ENCODE measurements at places on chromosomes 7 and 10.

GRCh38 chr10:111087331-111087756, 10.5 kb downstream of the ADRA2A start:
- no peak for DNase-seq

DNA sequence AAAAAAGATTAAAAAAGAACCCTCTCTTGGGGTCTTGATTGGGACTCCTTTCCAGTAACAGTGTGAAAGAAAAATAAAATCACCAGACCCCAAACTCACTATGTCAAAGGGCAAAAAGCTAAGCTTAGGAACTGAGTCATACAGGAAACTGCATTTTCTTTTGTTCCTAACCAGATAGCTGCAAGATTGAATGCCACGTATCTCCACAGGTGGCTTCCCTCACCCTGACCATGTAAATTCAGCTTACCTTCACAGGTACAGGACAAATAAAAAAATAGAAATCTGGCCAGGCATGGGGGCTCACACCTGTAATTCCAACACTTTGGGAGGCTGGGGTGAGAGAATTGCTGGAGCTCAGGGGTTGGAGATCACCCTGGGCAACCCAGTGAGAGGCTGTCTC, 32.5 kb upstream of the EIF4H start:
- DNase-seq = no peak

- no peak for DNase-seq
Measured at GRCh38 chr10:124450012-124450782, at the start of gene NKX1-2. Gene NKX1-2 (minus strand): TSS chr10:124450035. CDS start chr10:124449943, 92 bp downstream.

GRCh38 chr10:18202680-18203460, 62.6 kb downstream of the CACNB2 start:
- no peak for DNase-seq

DNA sequence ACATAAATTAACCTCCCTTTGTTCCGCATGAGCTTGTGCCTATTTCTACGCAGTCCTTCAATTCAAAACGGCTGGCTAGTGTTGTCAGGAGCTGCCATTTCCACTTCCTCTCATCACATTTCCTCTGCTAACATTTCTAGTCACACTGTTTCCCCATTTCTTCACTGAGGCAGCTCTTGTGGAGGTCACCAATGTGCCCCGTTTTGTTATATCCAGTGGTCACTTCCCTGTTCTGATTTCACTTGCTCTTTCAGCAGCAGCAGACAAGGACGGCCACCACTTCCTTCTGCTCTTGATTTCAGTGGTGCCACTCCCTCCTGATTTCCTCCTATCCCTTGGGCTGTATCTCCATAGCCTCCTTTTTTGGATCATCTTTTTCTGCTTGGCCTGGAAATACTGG, 64.8 kb upstream of the SEC61G start:
- no peak for DNase-seq

- DNase-seq = no peak
Measured at GRCh38 chr7:29926741-29927140, 62.9 kb downstream of the SCRN1 start.

GRCh38 chr7:1100834-1101562, 13.1 kb downstream of the GPER1 start:
- no peak for DNase-seq

DNA sequence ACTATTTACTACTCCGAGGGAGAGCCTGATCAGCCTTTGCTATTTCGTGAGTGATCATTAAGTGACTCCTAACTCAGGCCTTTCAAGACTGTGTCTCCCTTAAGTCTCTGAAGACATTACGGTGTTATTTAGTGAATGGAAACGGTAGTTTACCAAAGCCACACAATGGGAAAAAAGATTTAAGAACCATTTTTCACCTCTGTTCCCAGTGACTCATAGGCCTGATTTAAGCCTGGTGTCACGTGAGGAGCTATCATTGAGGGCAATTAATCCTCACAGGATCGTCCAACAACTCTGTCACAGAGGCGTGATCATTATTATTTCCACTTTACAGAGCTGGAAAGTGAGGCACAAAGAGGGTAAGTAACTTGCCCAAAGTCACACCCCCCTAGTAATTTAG, 20.3 kb downstream of the C10orf90 start:
- DNase-seq = no peak

GRCh38 chr10:11012421-11013295, 5.0 kb upstream of the CELF2 start:
- DNase-seq = no peak

DNA sequence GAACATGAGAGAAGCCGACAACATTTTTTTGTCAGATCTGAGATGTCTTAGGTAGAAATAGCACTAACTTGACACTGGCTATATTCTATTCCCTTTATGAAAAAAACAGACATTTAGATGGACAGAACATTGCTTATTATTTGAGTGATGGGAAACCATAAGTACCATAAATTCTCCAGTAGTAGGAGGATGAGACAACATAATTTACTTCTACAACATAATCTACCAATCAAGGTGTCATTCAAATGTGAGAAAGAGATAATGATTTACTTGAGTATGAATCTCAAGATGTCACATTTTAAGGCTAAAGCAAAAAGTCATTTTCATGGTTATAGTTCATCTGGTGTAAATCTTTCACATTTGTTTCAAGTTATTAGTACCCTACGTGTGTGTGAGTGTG, 110.8 kb downstream of the CALCR start:
- DNase-seq = no peak

DNA sequence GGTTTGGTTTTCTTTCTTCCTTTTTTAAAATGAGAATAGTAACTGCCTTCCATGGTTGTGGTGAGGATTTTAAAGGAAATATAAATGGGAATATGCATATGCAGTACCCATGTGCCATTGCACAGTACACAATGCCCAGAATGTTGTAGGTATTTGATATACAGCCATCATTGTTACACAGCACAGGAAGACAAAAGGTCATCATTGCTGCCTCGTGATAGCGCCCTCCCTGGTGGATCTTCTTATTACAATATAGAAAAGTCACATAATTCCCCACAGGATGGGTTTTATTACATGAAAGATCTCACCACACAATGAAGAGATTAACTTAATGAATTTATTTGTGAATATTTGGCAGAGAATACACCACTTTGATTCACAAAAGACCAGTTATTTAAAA, 76.5 kb downstream of the PPP1R17 start:
- DNase-seq = no peak

GRCh38 chr10:56943221-56943755, 582.2 kb upstream of the ZWINT start:
- no peak for DNase-seq

DNA sequence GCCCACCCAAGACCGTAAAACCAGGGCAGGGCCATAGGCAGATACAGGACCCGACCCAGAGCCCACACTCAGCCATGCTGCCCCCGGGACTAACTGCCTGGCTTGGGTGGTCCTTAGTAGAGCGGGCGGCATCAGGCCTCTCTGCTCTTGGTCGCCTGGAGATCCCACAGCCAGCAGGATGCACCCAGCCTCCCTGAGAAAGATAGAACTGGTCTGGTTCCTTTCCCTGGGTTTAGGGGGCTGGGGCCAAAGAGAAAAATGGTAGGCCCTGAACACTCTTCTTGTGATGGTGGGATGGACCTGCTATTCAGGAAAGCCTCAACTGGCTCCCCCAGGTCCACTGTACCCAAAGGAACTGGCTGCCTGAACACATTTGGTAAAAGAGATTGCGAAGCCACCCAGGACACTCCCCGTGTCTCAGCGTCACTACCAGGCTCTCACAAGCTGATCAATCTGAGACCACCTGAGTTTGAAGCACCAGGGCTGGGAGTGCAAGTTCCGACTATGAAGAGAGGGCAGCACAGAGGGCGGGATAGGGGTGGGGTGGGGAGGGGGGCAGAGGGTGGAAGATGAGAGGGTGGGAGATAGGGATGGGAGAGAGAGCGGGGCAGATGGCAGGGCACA, 591.5 kb downstream of the DNAJB6 start:
- DNase-seq = no peak

- no peak for DNase-seq
Measured at GRCh38 chr7:29105191-29105590, 41.1 kb downstream of the CPVL start.

DNA sequence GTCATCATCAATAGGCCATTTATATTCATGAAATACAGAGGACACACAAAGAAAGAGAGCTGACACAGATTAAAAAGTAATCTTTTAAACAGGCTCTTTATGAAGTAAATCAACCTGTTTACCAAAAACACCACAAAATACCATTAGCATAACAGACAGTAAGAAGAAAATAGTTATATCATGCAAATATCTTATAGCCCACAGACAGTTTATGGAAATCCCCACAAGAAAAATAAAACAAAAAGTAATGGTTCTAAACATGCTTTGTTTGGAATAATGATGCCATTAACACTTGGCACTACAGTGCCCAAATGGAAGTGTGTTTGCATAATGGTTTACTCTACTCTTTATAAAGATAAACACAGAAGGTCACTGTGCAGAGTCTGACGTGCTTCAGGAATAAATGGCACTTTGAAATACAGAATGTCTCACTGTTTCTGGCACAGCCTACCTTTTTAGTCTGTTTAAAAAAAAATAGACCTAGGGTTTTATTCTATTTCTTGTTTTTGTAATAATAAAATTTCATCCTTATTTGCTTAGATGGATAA, 30.1 kb downstream of the SEMA3D start:
- no peak for DNase-seq

DNA sequence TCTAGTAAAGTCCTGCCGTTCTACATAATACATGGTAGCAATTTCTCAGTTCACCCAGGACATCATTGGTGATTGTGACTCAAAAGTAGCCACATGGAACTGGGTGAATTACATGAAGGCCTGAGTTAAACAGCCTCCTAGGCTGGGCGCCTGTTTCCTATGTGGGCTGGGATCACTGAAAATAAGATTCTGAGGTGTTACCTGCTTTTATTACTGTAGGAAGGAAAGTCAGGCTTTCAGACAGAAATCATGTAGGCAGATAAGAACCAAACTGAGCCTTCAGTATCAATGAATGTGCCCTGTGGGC, 160.4 kb downstream of the CAMK1D start:
- DNase-seq = no peak

DNA sequence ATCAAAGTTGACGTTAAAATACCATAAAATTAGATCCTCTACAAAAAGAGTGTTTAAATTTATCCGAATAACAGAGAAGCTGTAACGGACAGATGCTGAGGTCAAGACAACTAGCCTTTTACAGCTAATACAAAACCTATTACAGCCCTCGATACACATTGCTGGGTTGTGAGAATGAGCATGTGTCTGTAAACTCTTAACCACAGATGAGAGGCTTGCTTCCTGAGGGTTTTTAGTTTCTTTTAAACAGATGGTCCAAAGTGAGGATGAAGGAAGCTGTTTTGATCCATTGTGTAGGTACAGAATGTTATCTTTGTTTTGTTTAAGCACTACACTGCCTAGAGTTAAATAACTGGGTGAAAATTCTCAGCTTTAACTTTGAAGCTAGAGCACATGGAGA, 578.2 kb downstream of the PARD3 start:
- peak; percentile 8 for DNase-seq

DNA sequence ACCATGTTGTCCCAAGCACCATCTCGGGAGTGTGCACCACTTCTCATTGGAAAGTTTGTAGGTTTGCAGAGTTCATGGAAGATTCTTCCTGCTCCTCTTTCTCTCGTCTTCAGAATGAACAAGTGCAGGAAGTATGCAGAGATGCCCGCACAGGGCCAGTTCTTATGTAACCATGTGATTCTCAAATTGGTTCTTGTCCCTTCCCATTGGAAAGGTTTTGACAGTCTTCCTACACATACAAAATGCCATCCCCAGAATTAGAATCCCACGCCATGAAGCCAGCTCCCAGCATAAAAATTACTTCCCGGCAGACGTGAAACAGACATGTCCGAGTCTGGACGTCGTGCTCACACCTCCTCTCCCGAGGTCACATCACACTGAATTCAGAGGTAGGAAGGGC, 251.6 kb downstream of the ELMO1 start:
- no peak for DNase-seq

DNA sequence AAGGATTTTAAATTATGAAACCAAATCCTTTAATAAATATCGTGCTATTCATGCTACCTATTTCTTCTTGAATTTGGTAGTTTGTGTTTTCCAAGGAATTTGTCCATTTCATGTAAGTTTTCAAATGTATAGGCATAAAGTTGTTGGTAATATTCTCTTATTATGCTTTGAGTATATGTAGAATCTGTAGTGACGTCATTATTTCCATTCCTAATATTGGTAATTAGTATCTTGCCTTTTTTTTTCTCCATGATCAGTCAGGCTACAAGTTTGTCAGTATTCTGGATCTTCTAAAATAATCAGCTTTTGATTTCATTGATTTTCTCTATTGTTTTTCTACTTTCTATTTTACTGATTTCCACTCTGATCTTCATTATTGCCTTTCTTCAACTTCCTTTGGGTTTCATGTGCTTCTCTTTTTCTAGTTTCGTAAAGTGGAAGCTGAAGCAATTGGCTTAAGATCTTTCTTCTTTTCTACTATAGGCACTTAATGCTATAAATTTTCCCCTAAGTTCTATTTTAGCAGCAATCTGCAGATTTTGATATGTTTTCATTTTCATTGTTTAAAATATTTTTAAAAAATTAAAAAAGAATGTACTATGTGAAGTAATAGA, 156.5 kb upstream of the HDAC9 start:
- DNase-seq = no peak

GRCh38 chr10:86348321-86349210, 18.0 kb downstream of the GRID1 start:
- DNase-seq = no peak

DNA sequence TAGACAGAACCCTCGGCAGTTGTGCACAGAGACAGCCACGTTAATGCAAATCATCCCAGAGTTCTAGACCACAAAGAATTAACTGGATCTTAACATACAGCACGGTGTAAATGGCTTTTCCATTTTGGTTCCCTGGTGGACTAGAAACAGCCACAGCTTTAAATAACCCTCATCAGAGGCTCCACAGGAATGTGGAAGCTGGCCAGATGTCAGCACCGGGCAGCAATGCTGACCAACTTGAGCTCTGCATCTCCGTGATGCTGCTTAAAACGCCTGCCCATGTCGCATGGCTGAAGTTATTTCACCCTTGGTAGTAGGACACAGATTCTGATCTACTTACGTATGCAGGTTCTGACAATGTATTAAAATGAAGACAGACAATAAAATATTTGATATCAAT, 24.5 kb downstream of the RSU1 start:
- DNase-seq = peak; percentile 78

DNA sequence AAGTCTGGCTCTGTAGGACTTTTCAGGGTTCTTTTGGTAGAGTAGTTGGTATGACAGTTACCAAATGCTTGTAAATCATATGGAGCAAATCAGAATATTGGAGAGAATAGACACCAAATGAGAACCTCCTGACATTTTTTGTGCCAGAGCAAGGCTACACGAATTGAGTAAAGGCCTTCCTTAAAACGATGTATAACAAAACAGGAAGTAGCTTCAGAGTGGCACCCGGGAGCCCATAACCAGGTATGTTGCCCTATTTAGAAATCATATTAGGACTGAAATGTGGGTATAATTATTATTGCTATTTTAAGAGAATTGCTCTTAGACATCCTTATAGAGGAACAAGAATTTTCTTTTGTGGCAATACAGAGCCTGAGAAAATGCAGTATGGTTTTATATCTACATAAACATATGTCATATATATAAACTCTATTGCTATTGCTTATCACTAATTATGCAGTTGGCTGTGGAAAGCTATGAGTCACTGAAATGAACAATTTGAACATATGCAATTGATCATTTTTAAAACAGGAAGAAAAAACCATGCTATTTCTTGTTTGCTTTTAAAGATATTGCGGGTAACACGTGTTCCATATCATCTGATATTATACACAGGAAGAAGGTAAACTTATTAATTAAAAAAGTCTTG, 197.4 kb upstream of the MTPN start:
- no peak for DNase-seq

GRCh38 chr10:63416376-63416775, 49.4 kb downstream of the JMJD1C start:
- peak; percentile 22 for DNase-seq

All from astrocyte of the cerebellum (primary cell).